ENCODE measurements at places on chromosomes 7 and 10.

GRCh38 chr10:125557311-125557710, 125.7 kb downstream of the TEX36 start:
- DNase-seq, result no peak

GRCh38 chr10:86401588-86402282, 35.1 kb upstream of the GRID1 start:
- no peak for DNase-seq

DNA sequence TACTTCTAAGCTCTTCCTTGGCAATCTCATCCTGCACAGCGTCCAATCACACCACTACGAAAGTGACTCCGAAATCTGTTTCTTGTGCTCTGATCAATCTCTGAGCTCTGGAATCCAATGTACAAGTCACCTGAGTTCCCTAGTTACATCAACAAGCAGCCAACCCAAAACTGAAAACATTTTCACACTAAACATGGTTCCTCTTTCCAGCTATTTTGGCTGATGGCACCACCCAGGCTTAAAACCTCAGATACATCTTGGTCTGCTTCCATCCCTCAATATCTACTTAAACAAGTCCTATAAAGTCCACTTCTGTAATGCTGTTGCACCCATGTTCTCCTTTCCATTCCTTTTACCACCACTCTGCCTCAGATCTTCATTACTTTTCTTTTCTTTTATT, 3.6 kb downstream of the BLOC1S2 start:
- DNase-seq, result no peak

DNA sequence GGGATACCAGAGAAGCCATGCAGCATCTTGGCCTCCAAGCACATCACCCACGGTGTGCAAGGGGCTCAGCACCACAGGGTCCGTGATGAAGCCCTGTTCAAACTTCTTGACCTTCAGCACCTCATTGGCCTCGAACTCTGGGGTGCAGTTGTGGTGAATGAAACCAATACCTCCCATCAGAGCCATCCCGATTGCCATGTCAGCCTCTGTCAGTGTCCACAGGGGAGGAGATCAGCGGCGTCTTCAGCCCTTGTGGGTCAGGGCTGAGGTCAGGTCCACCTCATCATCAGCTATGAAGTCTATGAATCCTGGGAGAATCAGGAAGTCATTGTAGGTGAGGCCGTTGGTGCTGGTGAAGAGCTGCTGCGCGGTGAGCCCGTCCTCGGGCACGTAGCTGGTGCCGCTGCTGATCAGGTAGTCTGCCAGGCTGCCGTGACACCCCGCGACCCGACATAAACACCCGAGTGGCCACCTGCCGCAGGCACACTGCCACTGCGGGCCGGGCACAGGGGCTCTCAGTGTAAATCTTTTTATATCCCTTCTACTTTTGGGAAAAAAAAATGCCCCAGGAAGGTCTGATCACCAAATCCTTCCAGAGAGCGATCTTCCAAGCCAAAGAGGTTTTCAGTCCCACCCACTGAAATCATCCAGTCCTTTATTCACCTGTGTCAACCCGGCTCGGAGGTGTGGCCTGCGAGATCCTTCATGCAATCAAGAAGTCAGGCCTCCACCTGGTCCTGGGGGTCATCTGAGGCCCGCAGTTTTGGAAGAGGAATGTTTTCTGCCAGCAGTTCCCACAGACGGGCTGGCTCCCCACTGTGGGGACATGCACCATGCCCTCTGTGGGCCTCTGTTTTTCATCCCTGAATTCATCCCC, 144.1 kb upstream of the KCNMA1 start:
- DNase-seq, result no peak

GRCh38 chr7:158941821-158942605, 85.7 kb downstream of the DYNC2I1 start:
- no peak for DNase-seq

GRCh38 chr7:149868623-149869290, 5.0 kb upstream of the ATP6V0E2 start:
- no peak for DNase-seq

DNA sequence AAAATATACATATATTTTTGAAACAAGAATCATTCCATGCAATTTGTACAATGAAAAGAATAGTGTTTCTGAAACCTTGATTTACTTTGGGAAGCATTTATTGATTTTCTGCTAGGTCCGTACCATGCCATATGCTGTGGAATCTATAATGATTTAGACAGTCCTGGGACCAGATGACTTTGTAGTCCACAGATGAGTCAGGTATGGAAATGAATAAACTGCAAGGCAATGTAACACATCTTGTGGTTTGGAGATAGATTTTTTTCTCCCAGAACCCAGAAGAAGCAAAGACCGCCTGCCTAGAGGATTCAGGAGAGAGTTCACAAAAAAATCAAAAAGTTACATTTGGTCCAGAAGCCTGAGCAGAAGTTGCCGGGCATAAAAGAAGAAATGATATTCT, 190.4 kb downstream of the GPR37 start:
- no peak for DNase-seq

DNA sequence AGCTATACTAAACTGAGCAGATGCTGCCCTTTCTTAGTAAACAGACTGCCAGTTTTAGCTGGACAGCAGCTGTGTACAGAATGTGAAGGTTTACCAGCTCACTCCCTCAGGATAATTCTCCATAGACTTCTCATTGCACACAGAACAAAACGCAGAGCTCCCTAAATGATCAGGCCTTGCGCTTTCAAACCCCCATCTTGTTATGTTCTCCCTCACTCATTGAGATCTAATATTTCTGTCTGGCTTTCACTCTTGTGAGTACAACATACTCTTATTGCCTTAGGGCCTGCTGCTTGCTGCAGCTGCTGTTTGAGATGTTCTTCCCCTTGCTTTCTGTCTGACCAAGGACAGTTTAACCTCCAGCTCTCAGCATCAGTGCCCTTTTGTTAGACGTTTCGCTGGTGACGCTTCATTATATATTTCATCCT, 17.3 kb downstream of the VWDE start:
- DNase-seq, result no peak

GRCh38 chr10:53664282-53665019, 891.9 kb upstream of the MBL2 start:
- DNase-seq, result no peak

GRCh38 chr10:14329746-14330173, 964 bp downstream of the FRMD4A start:
- no peak for DNase-seq

DNA sequence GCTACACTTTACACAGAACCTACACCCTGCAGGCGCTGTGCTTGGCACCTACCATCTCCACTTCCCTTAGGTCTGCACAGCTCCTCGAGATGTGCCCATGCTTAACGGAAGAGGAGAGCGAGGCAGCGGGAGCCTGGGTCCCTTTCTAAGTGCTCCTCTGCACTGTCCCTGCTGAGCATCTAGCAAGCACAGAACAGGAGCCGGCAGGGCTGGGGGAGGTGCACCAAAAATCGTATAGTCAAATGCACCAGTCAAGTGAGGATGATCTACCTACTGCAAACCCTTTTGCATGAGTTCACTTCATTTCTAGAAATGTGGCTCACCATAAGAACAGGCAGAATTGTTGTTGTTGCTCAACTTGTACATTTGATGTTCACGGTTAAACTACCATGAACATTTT, 267.7 kb downstream of the TNS3 start:
- no peak for DNase-seq

DNA sequence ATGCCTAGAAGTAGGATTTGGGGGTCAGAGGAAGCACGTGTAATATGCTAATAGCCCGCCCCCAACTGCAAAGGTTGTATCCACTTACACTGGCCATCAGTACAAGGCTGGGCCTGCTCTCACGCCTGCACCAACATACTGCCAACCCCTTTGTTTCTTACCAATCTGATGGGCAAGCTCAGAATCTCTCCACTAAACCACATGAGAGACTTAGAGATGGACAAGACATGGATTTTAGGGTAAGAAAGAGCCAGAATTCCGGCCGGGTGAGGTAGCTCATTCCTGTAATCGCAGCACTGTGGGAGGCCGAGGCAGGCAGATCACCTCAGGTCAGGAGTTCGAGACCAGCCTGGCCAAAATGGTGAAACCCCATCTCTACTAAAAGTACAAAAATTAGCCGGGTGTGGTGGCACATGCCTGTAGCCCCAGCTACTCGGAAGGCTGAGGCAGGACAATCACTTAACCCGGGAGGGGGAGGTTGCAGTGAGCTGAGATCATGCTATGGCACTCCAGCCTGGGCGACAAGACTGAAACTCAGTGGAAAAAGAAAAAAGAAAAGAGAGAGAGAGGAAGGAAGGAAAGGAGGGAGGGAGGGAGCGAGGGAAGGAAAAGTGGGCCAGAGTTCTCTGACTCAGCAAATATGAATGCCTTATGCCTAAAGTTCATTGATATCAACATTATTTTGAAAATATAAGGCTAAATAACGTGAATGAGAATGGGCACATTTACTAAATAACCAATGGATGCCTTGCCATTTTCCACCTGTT, 162.2 kb downstream of the SLIT1 start:
- no peak for DNase-seq

- DNase-seq, result no peak
Observed at GRCh38 chr7:1214516-1214915, 18.2 kb upstream of the UNCX start.

DNA sequence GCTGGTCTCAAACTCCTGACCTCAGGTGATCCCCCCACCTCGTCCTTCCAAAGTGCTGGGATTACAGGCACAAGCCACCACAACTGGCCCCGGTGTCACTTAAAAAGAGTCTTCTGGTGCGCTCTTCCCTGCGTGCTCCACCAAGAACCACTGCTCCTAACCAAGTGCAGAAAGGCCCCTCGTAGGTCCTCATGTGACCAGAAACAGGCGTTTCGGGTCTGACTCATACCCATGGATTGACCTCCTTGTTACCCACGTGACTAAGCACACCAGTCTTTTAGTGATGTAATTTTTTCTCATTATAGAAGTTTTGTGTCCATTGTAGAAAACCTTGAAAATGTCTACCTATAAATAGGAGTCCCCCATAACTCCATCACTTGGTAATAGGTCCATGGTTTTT, 13.9 kb downstream of the FKBP6 start:
- no peak for DNase-seq

GRCh38 chr10:113386005-113386404, 166.8 kb upstream of the HABP2 start:
- no peak for DNase-seq

GRCh38 chr7:81721437-81721836, 48.4 kb downstream of the HGF start:
- DNase-seq, result no peak

DNA sequence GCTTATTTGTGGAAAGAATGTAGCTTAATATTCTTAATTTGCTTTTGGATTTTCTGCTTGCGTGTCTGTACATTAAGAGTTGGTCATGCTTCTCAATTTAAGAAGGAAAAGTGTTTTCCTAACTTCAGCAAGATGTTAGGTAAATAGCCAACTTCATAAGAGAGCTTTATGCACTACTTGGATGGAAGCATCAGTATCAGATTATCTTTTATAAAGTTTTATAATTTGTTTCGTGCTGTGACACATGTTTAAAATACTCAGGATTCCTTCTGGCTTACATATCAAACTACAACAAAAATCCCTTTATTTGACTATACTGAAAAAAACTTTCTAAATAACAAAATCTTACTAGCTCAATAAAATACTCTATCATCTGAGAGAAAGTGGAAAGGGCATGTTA, 34.8 kb upstream of the AGR2 start:
- no peak for DNase-seq

DNA sequence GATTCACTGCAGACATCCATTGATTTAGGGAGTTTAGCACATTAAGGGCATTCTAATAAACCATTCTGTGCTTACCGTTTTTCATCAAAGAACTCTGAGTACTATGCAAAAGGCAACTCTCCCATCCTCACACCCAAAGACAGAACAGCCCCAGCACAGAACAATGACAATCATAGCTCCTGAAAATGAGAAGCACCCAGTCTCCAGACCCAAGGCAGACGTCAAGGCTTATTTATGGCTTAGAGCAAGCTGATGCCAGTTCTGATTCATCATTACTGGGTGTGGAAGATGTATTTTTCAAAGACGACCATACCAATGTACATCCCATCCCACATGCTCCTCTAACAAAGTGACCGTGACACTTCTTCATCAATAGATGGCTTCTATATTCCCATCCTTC, 67.6 kb downstream of the OSBPL3 start:
- DNase-seq, result no peak

- DNase-seq, result no peak
Observed at GRCh38 chr10:31171402-31172083, 139.9 kb upstream of the ZNF438 start.

- no peak for DNase-seq
Observed at GRCh38 chr10:32205670-32206069, 141.3 kb downstream of the EPC1 start.

DNA sequence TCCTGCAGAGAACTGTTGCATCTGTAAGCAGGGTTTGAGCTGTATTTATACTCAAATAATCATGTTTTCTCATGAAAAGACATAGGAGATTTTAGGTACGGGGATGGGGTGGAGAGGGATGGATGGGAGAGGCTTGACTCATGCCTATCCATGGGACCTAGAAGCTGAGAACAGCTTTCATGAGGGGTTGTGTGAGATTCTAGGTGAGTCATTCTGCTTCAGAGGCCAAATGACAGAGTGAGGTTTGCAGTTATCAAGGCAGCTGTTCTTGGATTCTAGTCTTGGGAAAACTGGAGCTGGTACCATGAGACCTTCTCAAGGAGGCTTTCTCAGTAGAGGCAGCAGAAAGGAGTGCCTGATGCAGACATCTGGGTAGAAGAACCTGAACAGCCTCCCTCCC, 746.9 kb downstream of the TYW1 start:
- no peak for DNase-seq

DNA sequence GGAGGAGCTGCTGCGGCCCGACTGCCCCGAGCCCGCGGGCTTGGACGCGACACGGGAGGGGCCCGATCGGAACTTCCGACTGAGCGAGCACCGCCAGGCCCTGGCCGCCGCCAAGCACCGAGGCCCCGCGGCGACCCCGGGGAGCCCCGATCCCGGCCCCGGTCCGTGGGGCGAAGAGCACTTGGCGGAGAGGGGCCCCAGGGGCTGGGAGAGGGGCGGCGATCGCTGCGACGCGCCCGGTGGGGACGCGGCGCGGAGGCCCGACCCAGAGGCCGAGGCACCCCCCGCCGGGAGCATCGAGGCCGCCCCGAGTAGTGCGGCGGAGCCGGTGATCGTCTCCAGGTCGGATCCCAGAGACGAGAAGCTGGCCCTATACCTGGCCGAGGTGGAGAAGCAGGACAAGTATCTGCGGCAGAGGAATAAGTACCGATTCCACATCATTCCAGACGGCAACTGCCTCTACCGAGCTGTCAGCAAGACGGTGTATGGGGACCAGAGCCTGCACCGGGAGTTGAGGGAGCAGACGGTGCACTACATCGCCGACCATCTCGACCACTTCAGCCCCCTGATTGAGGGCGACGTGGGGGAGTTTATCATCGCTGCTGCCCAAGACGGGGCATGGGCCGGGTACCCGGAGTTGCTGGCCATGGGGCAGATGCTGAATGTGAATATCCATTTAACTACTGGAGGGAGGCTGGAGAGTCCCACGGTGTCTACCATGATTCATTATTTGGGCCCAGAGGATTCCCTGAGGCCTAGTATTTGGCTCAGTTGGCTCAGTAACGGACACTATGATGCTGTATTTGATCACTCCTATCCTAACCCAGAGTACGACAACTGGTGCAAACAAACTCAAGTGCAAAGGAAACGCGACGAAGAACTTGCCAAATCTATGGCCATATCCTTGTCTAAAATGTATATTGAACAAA, 1.4 kb downstream of the OTUD1 start:
- no peak for DNase-seq

- no peak for DNase-seq
Observed at GRCh38 chr7:9983048-9983447, 990.6 kb upstream of the PHF14 start.

GRCh38 chr10:122713091-122713885, 13.6 kb upstream of the C10orf120 start:
- DNase-seq, result no peak

Measured in T-helper 22 cell (primary cell).